ENCODE measurements at places on chromosomes 2 and 18.

DNA sequence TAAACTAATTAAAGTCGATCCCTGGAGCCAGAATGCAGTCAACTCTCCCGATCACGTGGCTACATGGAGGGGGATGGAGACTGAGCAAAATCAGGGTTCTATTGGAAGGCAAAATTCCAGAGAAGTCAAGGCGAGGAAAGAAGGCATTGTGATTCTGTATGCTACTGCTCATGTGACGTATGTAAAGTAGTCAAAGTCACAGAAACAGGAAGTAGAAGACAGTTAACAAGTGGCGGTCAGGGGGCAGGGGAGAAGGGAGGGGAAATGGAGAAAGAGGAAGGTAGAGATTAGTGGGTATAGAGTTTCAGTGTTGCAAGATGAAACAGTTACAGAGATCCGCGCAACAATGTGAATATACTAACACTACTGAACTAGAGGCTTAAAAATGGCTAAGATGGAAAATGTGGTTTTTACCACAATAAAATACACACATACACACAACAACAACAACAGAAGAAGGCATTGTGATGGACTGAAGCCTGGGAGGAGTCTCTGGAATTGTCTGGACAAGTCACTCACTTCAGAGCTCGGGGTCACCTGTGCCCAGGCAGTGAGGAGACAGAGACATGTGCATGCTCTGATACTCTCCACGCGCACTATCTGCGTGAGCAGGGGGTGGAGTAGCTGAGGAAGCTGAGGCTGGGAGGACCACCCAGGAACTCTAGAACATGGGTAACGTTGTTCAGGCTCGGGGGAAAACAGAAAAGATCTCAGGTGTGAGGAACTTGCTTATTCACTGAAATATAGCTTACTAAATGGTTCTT is 89.9 kb upstream of the CDCA7 start:
- DNase-seq, result no peak

DNA sequence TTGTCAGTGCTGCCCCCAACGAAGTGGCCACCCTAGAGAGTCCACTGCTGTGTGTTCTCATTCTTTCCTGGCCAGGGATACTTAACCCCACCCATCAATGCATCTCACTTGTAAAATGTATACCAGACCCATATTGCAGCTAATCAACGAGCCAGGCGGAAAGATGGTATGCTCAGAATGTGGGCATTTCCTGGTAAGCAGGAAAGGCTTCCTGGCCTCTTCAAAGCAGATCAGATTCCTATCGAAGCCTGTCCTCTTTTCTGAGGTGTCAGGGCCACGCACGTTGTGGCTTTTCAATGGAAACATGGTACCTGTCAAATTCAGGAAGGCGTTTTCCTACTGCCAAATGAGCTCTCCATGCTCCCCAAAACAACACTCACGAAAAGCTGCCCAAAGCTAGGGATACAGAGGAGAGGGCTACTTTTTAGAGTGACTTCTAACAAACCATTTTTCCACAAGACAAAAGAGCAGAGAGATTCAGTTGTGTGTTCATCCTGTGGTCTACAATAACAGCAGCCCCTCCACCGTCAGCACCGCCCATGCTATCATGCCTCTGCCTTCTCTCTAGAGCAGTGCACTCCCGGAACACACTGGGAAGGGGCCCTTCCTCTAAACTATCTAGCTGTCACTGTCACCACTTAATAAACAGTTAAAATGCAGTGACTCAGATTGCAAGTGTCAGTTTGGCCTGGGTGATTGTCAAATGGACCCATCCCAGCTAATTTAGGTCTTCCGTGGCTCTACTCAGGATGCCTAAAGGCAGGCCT is 535.1 kb downstream of the RNF144A start:
- DNase-seq, result no peak

GRCh38 chr2:230473378-230473777 is 57.4 kb downstream of the SP100 start:
- DNase-seq, result no peak

- DNase-seq, result no peak
Observed at GRCh38 chr2:228613133-228613850, 431.8 kb upstream of the SPHKAP start.

GRCh38 chr2:41900101-41900577 is 147.7 kb upstream of the PKDCC start:
- DNase-seq, result no peak

All from activated CD8-positive, alpha-beta memory T cell treated with anti-CD3 and anti-CD28 coated beads for 1 hour (primary cell).